ENCODE measurements at places on chromosomes 1 and 21.

- peak; percentile 60 for DNase-seq
Observed at GRCh38 chr1:117967477-117967876, 37.9 kb downstream of the WDR3 start.

GRCh38 chr1:31705080-31705866, 1.5 kb upstream of the COL16A1 start:
- DNase-seq, result peak; percentile 87

GRCh38 chr1:214009423-214010196, 21.8 kb downstream of the PROX1 start:
- no peak for DNase-seq

DNA sequence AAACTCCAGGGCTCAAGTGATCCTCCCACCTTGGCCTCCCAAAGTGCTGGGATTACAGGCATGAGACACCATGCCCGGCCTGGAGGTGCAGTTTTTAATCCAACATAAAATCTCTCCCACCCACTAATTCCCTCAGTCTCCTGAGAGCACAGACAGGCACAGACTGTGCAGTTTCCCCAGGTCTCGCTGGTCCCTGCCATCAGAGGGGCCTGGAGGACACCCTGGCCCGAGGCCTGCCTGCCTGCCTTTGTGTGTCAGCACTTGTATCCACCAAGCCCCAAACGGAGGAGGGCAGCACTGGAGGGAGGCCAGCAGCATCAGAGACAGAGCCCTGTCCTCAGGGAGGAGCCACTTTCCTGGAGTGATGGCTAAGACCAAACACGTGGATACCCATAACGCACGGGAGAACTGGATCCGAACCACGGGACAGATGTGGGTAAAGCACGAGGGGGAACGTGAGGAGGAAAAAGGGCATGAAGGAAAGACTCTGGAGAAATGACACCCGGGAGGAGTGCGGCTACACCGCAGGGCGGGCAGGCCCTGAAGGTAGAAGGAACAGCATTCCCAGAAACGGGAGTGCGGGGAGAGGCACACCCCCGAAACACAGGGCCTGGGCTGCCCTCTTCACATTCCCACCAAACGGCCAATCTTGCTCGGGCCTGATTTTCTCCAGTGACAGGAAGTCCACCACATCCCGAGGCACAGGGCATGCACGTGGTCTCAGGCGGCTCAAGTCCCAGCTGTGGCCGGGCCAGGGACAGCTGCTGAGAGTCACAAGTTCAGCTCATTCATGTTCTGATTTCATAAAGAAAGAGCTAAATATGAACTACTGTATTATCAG, 29.7 kb downstream of the NPHP4 start:
- no peak for DNase-seq

GRCh38 chr1:3271866-3272265, 182.6 kb upstream of the ARHGEF16 start:
- DNase-seq, result no peak

- no peak for DNase-seq
Observed at GRCh38 chr1:208314431-208314830, 70.2 kb upstream of the PLXNA2 start.

DNA sequence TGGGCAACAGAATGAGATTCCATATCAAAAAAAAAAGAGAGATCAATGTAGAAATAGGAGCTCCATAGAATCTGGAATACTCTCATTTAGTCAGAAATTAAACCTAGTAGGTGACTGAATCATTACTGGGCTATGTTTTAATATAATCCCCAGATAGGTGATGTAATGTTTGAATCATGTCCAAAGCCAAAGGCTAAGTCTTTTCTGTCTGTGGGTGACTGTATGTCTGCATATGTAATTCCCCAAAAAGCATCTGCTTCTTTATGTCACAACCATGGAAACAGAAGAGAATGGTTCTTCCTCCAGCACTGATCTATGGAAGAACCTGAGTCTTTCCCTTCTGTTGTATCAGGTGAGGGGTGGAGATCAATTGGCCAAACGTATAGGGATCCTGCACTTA, 5.8 kb downstream of the LAMC2 start:
- peak; percentile 92 for DNase-seq

- no peak for DNase-seq
Observed at GRCh38 chr1:39951926-39952325, 3.0 kb upstream of the MFSD2A start.

- DNase-seq, result peak; percentile 55
Observed at GRCh38 chr1:100443811-100444571, 91.7 kb downstream of the CDC14A start.

DNA sequence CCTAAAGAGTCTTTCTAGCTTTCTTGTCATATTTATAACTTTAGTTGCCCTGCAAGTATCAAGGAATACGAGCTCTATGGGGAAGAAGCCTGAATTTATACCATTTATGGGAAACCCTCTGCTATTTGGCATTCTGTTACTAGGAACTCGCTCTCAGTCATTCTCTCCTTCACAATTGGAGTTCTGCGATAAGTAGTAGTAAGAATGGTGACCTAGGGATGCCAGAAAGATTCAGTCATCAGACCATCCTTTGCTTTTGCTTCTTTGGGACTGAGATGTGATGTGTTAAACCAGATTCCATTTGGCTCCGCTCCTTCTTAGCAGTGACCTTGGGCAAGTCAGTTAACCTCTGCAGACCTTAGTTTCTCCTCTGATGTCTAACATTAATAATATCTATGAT, 256.5 kb downstream of the FGGY start:
- DNase-seq, result peak; percentile 21

DNA sequence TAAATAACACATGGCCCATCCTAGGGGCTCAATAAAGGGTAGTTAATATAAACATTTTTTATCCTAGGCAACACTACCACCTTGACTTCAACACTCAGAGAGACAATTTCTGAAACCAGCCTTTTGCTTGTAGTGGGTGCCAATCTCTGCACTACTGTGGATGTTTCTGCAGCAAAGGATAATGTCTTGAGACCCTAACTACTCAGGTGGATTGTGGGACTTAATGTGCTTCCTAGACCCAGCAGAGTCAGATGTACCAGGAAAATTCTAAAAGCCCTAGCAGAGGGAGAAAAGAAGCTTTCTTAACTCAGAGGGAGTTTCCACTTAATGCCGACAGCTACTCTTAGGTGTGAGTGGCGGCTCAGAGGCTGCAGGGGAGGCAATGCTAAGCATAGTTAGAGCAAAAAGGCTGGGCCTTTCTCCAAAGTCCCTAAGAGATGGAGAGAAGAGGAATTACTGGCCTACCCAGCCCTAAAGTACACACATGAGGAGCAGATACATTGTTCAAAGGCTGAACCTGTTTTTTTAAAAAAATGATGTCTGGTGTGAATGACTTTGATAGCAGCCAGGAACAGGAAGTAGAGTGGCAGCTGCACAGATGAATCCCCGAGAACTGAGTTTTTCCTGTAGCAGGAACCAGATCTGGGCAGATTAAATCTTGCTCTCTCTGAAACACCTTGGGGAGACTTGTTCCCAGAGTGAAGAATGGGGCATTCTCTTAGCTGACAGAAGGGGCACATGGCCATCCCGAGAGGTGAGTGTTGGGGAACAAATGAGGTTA, 33.5 kb upstream of the ABCD3 start:
- DNase-seq, result no peak

- DNase-seq, result no peak
Observed at GRCh38 chr1:11595285-11595684, 58.9 kb downstream of the FBXO2 start.

DNA sequence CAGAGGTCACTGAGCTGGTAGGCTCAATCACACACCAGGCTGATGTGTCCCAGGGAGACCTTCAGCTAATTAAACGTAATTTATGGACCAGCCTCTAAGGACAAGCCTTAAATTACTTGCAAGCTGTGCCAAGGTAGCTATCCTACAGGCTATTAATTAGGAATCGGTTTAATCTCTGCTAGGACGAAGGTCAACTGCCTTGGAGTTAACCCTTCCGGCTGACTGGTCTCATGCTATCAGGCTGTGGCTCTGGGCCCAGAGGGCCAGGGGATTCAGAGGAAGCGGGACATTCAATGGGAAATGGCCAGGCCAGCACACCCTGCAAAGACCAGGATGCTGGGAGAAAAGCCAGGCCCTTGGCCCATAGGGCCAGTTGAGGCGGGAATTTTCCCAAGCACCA, 19.0 kb downstream of the DHRS3 start:
- no peak for DNase-seq

DNA sequence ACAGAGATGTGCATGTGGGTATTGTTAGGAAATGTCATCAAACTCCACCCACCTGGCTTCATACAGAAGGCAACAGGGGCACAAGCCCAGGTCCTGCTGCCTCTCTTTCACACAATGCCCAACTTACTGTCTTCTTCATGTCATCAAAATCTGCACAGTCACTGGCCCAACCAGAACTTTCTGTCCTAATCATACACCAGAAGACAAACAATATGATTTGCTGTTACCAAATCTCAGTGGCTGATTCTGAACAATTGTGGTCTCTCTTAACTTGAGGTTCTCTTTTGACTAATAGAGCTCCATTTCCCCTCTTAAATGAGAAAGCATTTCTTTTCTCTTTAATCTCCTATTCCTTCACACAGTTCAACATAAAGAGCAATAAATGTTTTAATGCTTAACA, 7.7 kb downstream of the HSD3B2 start:
- no peak for DNase-seq

GRCh38 chr1:67399199-67399993, 30.8 kb downstream of the SERBP1 start:
- DNase-seq, result no peak

DNA sequence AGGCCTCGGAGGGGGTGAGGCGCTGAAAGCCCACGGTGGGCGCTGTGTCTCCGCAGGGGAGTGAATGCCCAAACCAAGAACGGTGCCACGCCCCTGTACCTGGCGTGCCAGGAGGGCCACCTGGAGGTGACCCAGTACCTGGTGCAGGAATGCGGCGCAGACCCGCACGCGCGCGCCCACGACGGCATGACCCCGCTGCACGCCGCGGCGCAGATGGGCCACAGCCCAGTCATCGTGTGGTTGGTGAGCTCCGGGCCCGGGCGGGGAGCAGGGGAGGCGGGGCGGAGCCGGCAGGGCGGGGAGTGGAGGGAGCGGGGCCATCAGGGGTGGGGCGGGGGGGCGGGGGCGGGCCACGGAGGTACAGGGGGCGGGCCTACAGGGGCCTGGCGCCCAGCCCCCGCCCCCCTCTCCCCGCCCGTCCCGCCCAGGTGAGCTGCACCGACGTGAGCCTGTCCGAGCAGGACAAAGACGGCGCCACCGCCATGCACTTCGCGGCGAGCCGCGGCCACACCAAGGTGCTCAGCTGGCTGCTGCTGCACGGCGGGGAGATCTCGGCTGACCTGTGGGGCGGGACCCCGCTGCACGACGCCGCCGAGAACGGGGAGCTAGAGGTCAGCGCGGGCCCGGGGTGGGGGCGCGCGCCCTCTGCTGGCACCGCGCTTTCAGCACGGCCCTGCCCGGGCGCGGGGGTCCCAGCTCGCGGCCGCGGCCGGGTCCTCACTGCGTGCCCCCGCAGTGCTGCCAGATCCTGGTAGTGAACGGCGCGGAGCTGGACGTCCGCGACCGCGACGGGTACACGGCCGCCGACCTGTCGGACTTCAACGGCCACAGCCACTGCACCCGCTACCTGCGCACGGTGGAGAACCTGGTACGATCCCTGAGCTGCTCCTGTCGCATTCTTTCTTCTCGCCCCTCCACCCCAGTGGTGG, 15.9 kb downstream of the ESPN start:
- peak; percentile 35 for DNase-seq

DNA sequence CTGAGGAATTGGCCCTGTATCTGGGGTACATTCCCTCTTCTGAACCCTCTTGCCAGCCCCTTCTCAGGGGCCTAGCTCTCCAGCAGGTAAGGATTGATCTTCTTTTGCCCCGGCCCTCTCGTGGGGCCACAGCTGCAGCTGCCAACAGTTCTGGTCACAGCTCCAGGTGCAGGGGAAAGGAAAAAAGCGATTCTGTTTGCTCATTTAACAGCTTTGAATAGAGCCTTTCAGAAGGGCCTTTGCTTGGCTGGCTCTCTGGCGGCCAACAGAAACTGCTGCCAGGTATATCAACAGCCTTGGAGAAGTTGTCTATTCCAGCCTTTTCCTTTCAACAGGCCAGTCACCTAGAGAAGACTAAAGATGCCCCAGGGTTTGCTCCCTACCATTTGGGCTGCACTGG, 16.1 kb upstream of the FMOD start:
- DNase-seq, result no peak

GRCh38 chr1:50516056-50516455, 92.8 kb upstream of the DMRTA2 start:
- DNase-seq, result no peak

- no peak for DNase-seq
Observed at GRCh38 chr1:97499667-97500066, 421.2 kb downstream of the DPYD start.

GRCh38 chr21:42311160-42311559, 4.0 kb downstream of the TFF3 start:
- DNase-seq, result no peak

- DNase-seq, result no peak
Observed at GRCh38 chr1:80731241-80731894, 1069.4 kb upstream of the ADGRL2 start.

GRCh38 chr1:32250893-32251716, at the start of gene LCK:
TSS of gene LCK (plus strand) at chr1:32251265. CDS start at chr1:32274330, 23,065 bp downstream.
- no peak for DNase-seq

- no peak for DNase-seq
Observed at GRCh38 chr1:163661391-163661790, 339.6 kb downstream of the NUF2 start.

DNA sequence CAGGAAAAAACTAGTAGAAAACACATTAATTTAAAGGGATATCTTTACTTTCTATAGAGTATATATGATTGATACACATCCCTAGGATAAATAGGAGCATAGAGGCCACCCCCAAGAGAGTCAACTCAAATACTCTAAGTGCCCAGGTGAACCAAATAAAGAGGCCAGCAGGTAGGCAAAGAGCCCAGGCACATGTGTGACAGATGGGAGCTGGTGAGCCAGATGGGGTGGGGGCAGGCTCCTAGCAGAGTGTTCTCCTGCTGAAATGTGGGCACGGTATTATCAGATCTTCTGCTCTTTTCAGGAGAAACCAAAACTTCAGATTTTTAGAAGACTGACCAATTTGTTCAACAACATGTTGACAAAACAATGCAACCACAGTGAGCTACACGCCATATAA, 333.4 kb upstream of the PKN2 start:
- no peak for DNase-seq

DNA sequence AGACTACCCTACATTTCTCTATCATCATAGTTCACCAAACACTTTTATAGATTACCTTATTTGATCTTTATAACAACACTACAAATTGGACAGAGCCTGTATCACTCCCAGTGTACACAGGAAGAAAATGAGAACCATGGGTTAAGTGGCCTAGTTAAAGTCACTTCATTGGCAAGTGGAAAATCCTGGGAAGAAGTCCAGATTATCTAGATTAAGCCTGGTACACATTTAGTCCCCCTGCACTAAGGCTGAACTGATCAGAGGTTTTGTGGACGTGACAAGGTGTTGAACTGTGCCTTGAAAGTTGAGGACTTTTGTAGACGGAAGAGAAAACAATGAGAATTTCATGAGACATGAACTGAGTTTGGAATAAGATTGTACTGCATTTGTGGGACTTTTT, 7.5 kb upstream of the USH2A start:
- no peak for DNase-seq

GRCh38 chr21:37984416-37984815, 68.2 kb upstream of the KCNJ6 start:
- no peak for DNase-seq

Data from fibroblast of skin of right quadriceps (primary cell).